ENCODE measurements at places on chromosomes 1 and 21. TPM values are rescaled to one million over a fixed set of nuclear protein-coding genes. Genes with fewer than 3 reads are reported as not detected.

PIGR gene
- total RNA-seq = not detected

GPA33 gene
- total RNA-seq = not detected

PDZK1IP1 gene
- total RNA-seq = not detected

TLR5 gene
- total RNA-seq = 0.05 TPM

APOBEC4 gene
- not detected for total RNA-seq

CDCP2 gene
- total RNA-seq = not detected

C1orf94 gene
- total RNA-seq = not detected

FAM177B gene
- total RNA-seq = 0.57 TPM
